Type B pancreatic cell (in vitro differentiated cells): ENCODE measurements at places on chromosomes 5 and 9. TPM values are rescaled to one million over a fixed set of nuclear protein-coding genes. Genes with fewer than 3 reads are reported as not detected.

DNA sequence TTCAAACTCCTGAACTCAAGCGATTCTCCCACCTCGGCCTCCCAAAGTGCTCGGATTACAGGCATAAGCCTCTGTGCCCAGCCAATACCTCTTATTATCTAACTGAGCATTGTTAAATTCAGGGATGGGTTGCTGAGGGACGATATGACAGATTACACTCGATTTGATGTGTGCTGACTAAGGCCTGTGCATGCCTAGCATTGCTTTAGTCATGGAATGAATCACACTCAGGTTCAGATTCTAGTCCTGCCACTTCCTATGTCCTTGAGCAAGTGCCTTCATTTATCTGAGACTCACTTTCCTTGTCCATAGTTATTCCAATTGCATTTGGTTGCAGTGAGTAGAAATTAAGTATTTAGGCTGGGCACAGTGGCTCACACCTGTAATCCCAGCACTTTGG lies 19.5 kb downstream of the THBS4 start:
- no peaks in the 10 kb centered on the region for H3K36me3 ChIP-seq
- H3K27ac ChIP-seq, result no peak overlapping the region
- H3K4me1 ChIP-seq, result peaks cover 9% of the 10 kb centered on the region
- H3K27me3 ChIP-seq, result peaks cover 20% of the 10 kb centered on the region
- H3K4me3 ChIP-seq, result no peak overlapping the region
- DNase-seq, result no peak

GRCh38 chr5:93192087-93192486 lies 388.9 kb downstream of the NR2F1-AS1 start:
- H3K4me1 ChIP-seq, result peaks cover 22% of the 10 kb centered on the region
- H3K27ac ChIP-seq, result no peak overlapping the region
- DNase-seq, result no peak
- no peaks in the 10 kb centered on the region for H3K36me3 ChIP-seq
- no peak overlapping the region for H3K4me3 ChIP-seq

Gene CCL27
- total RNA-seq, result 0.43 and 1.1 TPM in 2 replicates

- no peaks in the 10 kb centered on the region for H3K36me3 ChIP-seq
- H3K4me3 ChIP-seq, result no peak overlapping the region
- H3K27ac ChIP-seq, result no peak overlapping the region
- peaks cover 11% of the 10 kb centered on the region for H3K27me3 ChIP-seq
- H3K4me1 ChIP-seq, result no peaks in the 10 kb centered on the region
Measured at GRCh38 chr9:68629042-68629441, 76.0 kb upstream of the PIP5K1B start.

Gene PCDHGA9
- 0.97 and 2.2 TPM in 2 replicates for total RNA-seq

DNA sequence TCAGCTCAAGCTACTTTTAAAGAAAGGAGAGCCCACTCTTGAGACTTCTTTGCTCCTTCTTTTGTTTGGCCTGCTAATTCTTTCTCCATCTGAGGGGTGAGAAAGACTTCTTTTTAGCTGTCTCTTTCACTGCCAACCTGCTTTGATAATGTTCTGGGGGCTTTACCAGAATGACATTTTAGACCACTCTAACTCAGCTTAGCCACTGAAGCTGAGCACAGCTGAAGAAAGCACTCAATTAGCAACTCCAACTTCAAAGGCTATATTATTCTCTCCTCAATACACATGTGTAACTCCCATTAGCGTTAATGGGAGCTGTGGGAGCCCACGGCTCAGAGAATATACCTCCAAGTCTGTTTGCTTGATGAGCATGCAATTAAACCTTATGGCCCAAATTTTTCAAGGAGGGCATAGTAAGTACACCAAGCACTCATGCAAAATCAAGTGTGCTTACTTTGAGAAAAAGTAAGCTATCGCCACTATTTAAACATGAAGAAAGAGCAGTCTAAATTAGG lies 815.4 kb upstream of the DMAC1 start:
- peaks cover 9% of the 10 kb centered on the region for H3K36me3 ChIP-seq
- no peak overlapping the region for H3K27ac ChIP-seq
- H3K27me3 ChIP-seq, result peaks cover 18% of the 10 kb centered on the region
- H3K4me1 ChIP-seq, result peaks cover 10% of the 10 kb centered on the region
- H3K4me3 ChIP-seq, result no peak overlapping the region

Gene NUDT12
- total RNA-seq, result 13.4 and 15.1 TPM in 2 replicates

DNA sequence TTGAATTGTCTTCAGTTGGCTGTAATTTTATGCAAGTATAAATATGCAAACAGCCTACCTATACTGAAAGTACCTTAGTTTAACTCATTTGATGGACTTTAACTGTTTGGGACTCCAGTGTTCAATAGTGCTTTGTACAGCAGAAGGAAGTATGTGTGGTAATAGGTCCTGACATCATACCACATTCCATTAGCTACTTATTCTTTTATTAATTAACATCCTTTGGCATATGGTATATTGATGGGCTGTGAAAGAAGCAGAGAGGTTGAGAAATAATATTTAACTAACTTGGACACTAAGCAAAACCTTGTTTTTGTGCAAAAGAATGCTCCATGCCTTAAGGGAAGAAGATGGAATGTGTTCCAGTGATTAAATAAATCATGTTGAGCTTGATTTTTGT lies 97.6 kb upstream of the SEMA6A start:
- H3K27me3 ChIP-seq, result no peaks in the 10 kb centered on the region
- H3K4me1 ChIP-seq, result peaks cover 27% of the 10 kb centered on the region
- peak overlapping the region; percentile 62 for H3K27ac ChIP-seq
- H3K4me3 ChIP-seq, result no peak overlapping the region
- no peaks in the 10 kb centered on the region for H3K36me3 ChIP-seq

GRCh38 chr9:110156416-110156815 lies 51.5 kb downstream of the C9orf152 start:
- H3K36me3 ChIP-seq, result peaks cover 14% of the 10 kb centered on the region
- no peak overlapping the region for H3K4me3 ChIP-seq
- H3K27me3 ChIP-seq, result no peaks in the 10 kb centered on the region

DNA sequence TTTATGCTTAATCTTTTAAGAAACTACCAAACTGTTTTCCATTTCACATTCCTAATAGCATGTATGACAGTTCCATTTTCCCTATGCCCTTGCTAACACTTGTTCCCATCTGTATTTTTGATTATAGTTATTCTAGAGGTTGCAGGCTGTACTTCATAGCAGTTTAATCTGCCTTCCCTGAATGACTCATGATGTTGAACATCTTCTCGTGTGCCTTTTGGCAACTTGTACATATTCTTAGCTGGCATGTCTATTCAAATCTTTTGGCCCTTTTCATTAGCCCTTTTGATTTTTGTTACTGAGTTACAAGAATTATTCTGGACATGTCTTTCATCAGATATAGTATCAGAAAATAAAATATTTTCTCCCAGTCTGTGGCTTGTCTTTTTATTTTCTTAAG lies 320.3 kb downstream of the DIRAS2 start:
- H3K27ac ChIP-seq, result no peak overlapping the region
- no peak for DNase-seq
- no peak overlapping the region for H3K4me3 ChIP-seq
- H3K27me3 ChIP-seq, result no peaks in the 10 kb centered on the region
- no peaks in the 10 kb centered on the region for H3K36me3 ChIP-seq

Gene TAL2
- 0.65 TPM in 1 of 2 replicates, not detected in the other for total RNA-seq

Gene FOXD4L6
- 0.14 and 0.17 TPM in 2 replicates for total RNA-seq

Gene ADAMTS16
- total RNA-seq, result 2.0 and 23.3 TPM in 2 replicates

- H3K36me3 ChIP-seq, result peaks cover 5% of the 10 kb centered on the region
- no peak for DNase-seq
- H3K27ac ChIP-seq, result no peak overlapping the region
- peaks cover 12% of the 10 kb centered on the region for H3K4me1 ChIP-seq
- no peak overlapping the region for H3K4me3 ChIP-seq
Measured at GRCh38 chr5:6827526-6828219, 114.4 kb downstream of the TENT4A start.

- H3K36me3 ChIP-seq, result no peaks in the 10 kb centered on the region
- H3K4me1 ChIP-seq, result no peaks in the 10 kb centered on the region
- H3K4me3 ChIP-seq, result no peak overlapping the region
- DNase-seq, result no peak
- H3K27ac ChIP-seq, result no peak overlapping the region
Measured at GRCh38 chr9:3336951-3337350, 188.8 kb downstream of the RFX3 start.

- DNase-seq, result no peak
- peaks cover 17% of the 10 kb centered on the region for H3K27me3 ChIP-seq
- H3K4me1 ChIP-seq, result peaks cover 42% of the 10 kb centered on the region
- peaks cover 6% of the 10 kb centered on the region for H3K36me3 ChIP-seq
Measured at GRCh38 chr9:123927625-123928532, 2.0 kb downstream of the DENND1A start.

DNA sequence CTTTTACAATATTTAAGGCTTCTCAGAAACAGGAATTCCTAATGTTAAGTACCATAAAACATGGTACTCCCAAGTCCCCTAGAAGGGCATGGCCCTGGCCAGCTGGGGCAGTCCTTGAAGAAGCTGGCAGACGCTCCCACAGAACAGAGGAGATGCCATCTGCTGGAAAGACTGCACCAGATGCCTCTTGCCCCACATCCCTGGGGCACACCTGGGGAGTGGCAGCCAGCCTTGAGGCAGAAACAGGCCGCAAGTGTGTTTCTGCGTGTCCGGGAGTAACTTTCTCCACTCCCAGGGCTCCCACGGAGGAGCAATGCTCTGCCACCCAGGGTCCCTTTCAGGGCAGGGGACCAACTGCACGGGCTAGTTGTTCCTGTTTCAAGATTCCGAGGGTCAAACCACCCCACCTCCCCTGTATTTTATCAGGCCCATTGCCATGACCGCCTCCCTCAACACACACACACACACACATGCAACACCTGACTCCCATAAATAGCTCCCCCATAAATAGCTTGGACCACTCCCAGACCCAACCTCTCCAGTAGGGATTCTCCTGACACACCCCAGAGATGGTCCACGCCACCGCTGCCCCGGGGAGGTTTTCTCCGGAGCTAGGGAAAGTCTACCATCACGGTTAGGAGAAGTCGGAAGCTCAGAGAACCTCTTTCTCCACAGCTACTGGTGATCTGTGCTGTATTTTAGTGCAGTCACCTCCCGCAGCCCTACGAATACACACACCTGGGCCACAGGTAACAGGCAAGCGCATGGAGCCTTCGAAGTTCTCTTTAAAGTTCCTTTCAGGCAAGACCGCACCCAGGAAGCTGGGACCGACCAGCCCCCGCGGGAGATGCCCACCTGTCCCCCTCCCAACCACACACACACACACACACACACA lies 1.5 kb downstream of the SPOCK1 start:
- no peak for DNase-seq
- no peak overlapping the region for H3K27ac ChIP-seq
- H3K36me3 ChIP-seq, result no peaks in the 10 kb centered on the region
- peaks cover 39% of the 10 kb centered on the region for H3K27me3 ChIP-seq

DNA sequence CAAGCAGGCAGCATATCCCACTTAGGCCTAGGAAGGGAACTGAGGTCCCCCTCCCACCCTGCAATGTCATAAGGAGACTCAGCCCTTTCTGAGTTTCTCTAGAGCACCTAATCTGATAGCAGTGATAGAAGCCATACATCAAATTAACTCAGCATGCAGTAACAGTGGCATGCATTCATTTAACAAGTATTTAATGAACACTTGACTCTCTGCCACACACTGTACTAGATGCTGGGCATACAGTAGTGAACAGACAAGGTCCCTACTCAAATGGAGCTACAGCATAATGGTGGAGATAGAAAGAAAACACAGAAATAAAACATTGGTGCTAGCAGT lies 58.6 kb downstream of the SLC22A5 start:
- H3K36me3 ChIP-seq, result peaks cover 4% of the 10 kb centered on the region
- DNase-seq, result no peak
- peaks cover 45% of the 10 kb centered on the region for H3K4me1 ChIP-seq
- H3K27me3 ChIP-seq, result no peaks in the 10 kb centered on the region

DNA sequence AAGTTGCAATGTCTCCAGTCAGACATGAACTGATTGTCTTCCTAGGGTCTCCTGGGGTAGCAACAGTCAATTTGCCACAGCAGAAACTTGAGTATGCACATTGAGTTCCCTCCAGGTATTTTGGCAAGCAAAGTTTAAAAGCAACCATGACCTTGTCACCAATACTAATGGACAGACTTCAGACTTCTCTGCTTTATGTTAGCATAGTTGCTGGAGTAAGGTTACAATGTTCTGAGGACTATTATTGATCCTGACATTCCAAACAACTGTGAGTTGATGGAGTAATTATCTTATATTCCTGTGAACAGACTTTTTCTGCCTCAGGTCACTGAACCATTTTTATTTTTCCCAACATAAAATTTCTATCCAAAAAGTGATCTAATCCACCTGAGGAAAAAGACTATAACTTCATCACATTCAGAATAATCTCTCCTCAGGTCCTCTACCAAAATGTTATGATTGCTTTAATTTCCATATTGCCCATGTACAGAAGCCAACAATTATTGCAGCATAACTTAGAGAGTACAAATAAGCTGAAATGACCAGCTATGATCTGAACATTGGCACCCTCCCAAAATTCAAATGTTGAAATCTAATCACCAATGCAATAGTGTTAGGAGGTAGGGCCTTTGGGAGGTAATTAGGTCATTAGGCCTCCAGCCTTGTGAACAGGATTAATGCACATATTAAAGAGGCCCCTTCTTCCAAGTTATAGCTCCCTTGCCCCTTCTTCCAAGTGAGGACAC lies 228.3 kb downstream of the PDE4D start:
- H3K36me3 ChIP-seq, result no peaks in the 10 kb centered on the region
- peaks cover 49% of the 10 kb centered on the region for H3K4me1 ChIP-seq

DNA sequence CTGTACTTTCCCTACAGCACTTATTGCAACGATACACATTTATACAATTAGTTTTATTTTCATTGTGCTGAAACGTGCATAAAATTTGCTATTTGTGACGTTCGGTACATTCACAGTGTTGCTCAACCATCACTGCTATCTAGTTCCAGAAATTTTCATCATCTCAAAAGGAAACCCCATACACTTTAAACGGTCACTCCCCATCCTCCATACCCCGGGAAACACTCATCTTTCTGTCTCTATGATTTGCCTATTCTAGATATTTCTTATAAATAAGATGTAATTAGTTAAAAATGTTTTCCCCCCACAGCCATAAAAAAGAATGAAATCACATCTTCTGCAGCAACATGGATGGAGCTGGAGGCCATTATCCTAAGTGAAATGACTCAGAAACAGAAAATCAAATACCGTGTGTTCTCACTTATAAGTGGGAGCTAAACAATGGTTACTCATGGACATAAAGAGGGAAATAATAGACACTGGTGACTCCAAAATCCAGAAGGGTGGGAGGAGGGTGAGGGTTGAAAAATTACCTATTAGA lies 40.2 kb upstream of the TEX48 start:
- H3K36me3 ChIP-seq, result peaks cover 7% of the 10 kb centered on the region
- no peak overlapping the region for H3K27ac ChIP-seq
- no peak for DNase-seq
- H3K4me1 ChIP-seq, result peaks cover 10% of the 10 kb centered on the region
- H3K4me3 ChIP-seq, result no peak overlapping the region
- peaks cover 17% of the 10 kb centered on the region for H3K27me3 ChIP-seq

DNA sequence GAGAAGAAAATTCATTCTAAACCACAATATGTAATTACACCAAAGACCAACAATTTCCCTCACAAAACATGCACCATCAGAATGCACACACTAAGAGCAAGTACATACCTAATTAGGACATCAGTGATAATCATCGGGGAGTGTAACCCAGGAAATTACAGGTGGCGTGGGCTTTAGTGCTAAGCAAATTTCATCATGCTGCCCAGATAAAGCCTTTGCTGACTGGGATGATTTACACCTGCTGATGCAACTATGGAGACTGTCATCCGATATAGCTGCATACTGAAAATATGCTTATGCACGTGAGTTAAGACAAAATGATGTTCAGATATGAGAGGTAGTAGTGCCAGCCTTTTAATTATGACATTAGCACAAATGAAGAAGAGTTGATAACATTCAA lies 123.2 kb downstream of the DCP2 start:
- no peak overlapping the region for H3K27ac ChIP-seq
- no peak for DNase-seq
- no peaks in the 10 kb centered on the region for H3K27me3 ChIP-seq
- H3K4me3 ChIP-seq, result no peak overlapping the region
- H3K36me3 ChIP-seq, result peaks cover 12% of the 10 kb centered on the region
